ENCODE measurements at places on chromosomes 4 and X.

- no peak for DNase-seq
Measured at GRCh38 chrX:40736170-40736505, 796 bp upstream of the MED14 start.

- DNase-seq, result no peak
Measured at GRCh38 chrX:10017872-10018271, 50.7 kb downstream of the CLDN34 start.

GRCh38 chrX:112812741-112813140 lies 27.9 kb downstream of the AMOT start:
- DNase-seq, result no peak

GRCh38 chr4:106803083-106803482 lies 233.0 kb downstream of the DKK2 start:
- no peak for DNase-seq

DNA sequence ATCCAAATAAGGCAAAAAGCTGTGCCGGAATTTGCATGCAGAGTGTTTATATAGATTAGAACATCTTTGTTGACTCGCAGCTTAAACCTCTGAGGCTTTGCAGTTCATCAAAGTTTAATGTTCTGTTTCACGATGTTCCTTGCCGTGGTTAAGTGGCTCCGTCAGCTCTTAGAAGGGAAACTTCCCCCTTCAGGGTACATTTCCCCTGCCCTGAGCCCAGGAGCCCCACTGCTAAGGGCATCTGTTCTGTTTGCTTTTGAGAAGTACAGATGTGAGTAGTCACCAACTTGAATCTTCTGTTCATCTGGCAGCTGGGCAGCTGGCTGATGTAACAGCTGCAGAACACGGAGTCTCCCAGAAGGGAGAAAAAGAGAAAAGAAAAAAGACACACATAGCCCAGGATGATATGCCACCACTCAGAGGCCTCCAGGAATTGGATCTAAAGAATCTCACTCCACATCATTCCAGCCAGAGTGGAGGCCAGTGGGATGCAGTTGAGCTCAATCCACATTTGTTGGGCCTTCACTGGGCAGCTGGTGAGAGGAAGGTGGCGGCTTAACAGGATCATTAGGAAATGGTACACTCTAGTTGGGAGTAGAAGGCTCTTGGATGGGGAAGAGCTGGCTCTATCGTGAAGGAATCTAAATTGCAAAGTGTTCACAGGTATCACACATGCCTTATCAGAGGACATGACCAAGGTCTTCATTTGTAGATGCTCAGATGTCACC lies 178.7 kb upstream of the RBPJ start:
- no peak for DNase-seq

- no peak for DNase-seq
Measured at GRCh38 chrX:19642241-19643109, 127.2 kb upstream of the MAP3K15 start.

GRCh38 chr4:113447061-113447460 lies 314.5 kb downstream of the CAMK2D start:
- DNase-seq, result no peak

DNA sequence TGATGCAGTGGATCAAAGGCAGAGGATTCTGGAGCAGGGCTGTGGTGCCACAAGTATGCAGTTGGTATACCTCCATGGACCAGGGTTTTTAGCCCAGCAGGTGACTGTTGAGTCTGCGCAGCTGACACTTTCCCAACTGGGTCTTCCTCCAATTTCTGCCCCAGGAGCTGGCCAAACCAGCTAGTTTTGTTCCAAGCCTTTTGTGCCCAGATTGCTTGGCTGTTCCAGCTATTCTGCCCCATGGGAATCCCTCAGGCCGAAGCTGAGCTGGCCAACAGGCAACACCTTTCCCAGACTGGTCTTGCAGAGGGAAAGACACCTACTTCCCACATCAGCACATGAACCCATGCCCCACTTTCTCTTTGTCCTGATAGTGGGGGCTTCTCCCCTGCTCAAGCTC lies 22.8 kb upstream of the ANKRD17 start:
- DNase-seq, result no peak

- DNase-seq, result no peak
Measured at GRCh38 chrX:130058652-130059051, 51.6 kb downstream of the ELF4 start.

- DNase-seq, result no peak
Measured at GRCh38 chrX:153426204-153426603, 14.9 kb downstream of the ZFP92 start.

GRCh38 chrX:115939636-115940160 lies 230.8 kb upstream of the AGTR2 start:
- no peak for DNase-seq

DNA sequence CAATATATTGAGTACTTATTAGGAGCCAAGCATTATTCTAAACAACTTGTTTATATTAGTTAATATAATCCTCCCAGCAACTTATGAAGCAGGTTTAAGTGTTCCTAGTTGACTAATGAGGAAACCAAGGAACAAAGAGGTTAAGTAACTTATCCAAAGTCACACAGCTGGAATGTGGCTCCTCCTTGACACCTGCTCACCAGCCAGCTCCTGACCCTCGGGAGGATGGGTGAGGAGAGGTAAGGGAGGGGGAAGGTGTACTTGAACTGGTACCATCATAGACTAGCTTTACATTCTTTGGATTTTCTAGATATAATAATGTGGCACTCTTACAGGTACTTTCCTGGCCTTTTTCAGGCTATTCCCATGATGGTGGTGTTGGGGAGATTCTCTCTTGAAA lies 50.7 kb downstream of the ARHGEF38 start:
- no peak for DNase-seq

- no peak for DNase-seq
Measured at GRCh38 chr4:107902715-107903114, 28.6 kb upstream of the CYP2U1 start.

DNA sequence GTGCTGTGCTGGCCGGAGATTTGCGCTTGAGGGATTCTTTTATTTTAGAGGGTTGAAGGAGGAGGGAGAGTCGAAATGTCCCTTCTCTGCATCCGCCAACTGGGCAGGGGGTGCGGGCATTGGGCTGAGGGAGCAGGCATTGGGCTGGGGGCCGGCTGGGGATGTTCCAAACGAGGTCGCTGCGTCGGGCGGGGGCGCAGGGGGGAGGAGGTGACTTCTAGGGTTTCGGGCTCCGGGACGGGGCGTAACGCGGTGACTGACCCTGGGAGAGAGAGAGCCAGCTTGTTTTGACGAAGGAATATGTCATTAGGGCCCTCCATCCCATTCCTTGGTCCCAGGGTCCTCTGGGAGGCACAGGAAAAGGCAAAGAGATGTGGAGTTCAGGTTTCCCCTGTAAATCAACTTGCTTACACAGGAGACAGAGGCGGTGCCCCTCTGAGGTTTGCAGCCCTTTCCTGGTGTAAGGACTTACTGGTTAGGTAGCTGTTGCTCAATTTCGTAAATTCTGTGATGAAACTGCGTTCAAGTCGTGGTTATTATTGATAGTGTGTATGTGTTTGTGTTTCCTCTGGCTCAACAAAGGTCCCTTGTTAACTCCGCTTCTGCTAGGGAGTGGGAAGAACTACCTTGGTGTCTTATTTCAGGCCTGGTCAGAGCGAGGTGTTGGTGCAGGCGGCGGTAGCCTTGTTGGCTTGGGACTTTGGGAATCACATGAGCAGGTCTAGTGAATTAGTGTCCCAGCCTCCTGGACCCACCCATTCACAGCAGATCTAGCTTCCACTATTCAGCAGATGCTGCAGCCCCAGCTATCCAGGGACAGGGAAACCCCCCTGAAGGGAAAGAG lies 716 bp downstream of the FHIP1A start:
- DNase-seq, result no peak

DNA sequence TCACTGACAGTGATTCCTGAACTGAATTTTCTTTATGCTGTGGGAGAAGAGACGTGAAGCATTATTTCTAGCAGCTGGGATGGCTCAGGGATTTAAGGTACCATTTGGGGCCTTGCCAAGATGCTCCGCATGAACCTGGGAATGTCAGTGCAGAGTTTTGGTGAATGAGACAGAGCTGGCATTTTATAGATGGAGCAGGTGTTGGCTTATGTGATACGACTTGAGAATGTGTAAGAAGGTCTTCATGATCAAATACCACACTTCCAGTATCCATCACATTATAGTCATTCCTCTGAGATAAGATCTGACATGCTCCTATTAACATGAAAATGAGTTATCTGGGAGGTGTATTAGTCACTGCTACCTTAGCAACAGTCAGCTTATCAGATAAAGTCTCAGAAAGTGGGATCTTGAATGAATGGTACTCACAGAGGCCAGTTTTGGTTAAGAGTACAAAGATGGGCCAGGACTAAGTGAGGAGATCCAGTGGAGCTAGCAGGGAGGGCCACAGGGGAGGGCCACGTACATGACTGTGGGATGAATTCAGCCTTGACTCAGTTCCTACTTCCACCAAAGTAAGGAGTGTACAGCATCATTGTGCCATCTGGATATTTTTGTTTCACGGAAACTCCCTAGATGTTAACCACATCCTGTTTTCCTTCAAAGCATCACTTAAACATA lies 116.7 kb downstream of the SPCS3 start:
- DNase-seq, result no peak

DNA sequence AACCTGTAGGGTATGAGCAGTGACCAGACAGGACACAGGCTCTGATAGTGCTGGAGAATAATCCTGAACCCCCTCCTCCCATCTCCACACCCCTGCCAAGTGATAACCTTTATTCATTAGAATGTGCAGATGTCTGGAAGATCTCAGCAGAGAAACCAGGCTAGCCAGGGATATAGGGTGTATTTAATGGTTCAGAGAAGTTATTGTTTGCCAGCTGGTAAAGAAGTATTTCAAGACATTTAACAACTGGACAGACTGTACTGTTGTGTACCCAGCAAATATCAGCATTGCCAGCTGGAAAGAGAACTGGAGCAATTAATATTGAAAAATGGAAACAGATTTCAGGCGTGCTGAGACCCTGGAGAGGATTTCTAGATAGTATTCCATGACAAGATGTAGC lies 94.5 kb downstream of the RASGEF1B start:
- no peak for DNase-seq

GRCh38 chr4:99736846-99737245 lies 79.2 kb upstream of the C4orf54 start:
- no peak for DNase-seq

DNA sequence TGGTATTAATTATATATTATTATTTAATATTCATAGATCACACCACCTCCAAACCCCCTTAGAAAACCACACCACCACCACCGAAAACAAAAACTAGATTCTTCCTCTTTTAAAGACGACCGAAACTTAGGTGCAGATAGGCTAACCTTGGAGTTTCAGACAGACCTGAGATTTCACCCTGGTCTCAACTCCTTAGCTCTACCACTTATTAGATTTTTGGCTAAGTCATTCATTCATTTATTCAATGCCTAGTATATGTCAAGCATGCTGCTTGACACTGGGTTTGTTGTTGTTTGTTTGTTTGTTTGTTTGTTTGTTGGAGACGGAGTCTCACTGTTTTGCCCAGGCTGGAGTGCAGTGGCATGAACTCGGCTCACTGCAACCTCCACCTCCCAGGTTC lies 9.5 kb upstream of the BMP2K start:
- DNase-seq, result no peak

DNA sequence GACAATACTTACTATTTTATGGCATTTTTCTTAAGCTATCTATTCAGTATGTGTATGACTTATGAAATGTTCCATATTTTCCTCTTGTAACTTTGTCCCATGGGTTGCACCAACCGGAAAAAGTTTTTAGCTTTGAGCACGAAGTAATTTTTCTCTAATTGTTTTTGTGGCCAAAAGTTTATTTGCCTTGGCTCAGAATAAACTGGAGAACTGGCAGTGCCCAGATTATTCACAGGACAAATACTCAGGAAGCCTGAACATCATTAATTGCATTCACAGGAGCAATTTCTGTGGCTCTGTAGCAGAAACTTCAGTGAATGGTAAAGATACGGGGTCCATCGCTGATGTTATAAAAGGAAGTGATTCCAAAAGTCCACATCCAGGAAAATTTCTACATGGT lies 184.5 kb downstream of the ARHGAP10 start:
- DNase-seq, result no peak

- DNase-seq, result no peak
Measured at GRCh38 chr4:159980826-159981468, 878.1 kb downstream of the RAPGEF2 start.

DNA sequence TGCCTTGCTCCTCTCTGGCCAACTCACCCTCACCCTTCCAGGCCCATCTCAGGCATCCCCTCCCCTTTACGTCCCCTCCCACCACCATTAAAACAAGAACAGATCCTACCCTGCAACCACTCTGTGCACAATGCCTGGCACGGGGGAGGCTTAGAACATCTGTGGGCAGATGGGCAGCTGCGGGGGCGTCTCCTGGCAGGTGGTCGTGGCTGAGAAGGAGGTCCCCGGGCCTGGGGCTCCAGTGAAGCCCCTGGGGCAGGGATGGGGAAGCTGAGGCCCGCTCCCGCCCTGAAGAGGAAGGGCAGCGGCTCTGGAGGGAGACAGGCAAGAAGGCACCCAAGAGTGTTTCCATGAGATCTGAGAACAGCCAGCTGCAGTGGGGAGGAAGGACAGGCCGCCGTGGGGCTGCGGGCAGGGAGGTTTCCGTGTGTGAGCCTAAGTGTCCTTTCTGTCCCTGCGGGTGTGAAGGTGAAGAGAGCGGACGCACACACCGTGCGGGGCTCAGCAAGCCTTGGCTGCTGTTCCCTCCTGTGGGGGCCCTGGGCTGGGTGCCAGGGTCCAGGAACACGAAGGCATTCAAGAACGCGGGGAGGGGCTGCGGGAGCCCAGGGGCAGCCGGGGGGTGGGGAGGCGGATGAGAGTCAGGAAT lies 7.8 kb upstream of the TBC1D14 start:
- no peak for DNase-seq

DNA sequence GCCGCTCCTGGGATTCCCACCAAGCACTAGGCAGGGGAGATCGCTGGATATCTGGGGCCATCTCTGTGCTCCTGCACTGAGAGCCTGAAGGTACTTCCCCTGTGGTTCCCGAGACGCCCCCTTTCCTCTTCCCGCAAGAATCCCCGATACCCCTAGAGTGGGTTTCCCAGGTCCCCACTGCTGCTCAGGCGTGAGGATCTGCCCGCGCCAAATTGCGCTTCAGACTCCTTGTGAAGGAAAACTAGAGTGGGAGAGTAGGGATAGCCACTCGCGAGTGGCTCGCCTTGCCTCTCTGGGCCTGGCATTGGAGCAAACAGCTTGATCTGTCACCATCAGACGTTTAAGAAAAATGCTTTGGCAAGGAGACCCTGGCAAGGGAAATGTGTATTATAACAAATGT lies 1.5 kb downstream of the IL1RAPL2 start:
- DNase-seq, result no peak

- no peak for DNase-seq
Measured at GRCh38 chr4:10347815-10348214, 109.4 kb downstream of the ZNF518B start.

GRCh38 chrX:54560411-54560810 lies 30.4 kb downstream of the GNL3L start:
- DNase-seq, result no peak

DNA sequence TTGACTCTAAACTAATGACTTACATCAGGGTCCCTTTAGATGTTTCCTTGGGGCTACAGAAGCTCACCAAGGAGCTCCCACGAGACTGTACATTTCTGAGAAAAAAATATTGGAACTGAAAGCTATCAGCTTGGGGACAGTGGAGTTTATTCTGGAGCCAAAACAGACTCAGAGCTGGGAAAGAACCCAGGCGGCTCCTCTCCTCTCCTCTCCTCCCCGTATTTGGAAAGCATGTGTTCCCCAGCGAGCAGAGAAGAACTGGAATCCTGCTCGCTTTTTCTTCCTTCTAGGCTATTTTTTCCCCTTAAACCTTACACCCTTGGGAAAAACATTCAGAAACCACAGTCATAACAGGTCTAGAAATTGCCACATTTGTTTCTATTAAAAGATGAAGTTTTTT lies 4.3 kb upstream of the MAP7D3 start:
- no peak for DNase-seq

GRCh38 chrX:119990556-119991004 lies 47.0 kb upstream of the NKAP start:
- no peak for DNase-seq

GRCh38 chrX:117458243-117458968 lies 658.2 kb downstream of the KLHL13 start:
- no peak for DNase-seq

Data from stimulated activated CD4-positive, alpha-beta T cell treated with anti-CD3 and anti-CD28 coated beads, TNF-alpha, amount 100 ng/mL, for 1 hour (primary cell).